ENCODE measurements at places on chromosomes 5 and 9. TPM values are rescaled to one million over a fixed set of nuclear protein-coding genes. Genes with fewer than 3 reads are reported as not detected.

DNA sequence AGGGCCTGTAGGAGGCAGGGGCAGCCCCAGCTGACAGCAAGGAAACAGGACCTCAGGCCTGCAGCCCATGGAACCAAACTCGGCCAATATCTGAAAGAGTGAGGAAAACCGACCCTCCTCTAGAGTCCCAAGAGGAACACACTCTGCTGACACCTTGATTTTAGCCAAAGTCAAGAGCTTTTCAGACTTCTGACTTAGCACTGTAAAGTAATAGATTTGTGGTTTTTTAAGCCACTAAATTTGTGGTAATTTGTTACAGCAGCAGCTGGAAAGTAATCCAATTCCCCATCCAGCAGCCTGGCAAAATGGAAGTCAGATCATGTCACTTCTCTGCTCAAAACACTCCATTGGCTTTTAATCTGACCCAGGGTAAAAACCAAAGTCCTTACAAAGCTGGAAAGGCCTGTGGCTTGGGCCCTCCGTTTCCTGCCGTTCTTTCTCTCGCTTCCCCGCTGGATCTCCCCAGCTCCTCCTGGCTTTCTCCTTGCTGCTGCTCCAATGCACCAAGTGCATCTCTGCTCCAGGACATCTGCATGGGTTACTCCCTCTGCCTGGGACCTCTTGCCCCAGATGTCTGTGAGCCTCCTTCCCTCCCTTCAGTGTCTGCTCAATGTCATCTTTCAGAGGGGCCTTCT is 79.0 kb downstream of the C5orf15 start:
- H3K4me1 ChIP-seq, result no peaks in the 10 kb centered on the region
- H3K27ac ChIP-seq, result no peak overlapping the region
- H3K36me3 ChIP-seq, result no peaks in the 10 kb centered on the region

DNA sequence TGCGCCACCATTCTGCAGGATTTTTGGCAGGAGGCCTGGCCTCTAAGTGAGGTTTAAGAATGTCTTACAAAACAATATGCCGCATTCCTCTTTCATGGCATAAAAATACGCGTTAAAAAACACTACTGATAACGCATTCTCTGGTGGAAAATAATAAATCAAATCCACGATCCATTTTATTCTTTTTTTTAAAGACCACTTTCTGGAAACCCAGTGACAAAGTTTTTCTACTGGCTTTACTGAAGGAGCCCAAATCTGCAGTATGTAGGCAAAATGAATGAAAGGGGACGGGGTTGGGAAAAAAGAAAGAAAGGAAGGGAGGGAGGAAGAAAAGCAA is 2.0 kb downstream of the SV2C start:
- peaks cover 56% of the 10 kb centered on the region for H3K27me3 ChIP-seq
- no peak for DNase-seq
- no peak overlapping the region for H3K27ac ChIP-seq

DNA sequence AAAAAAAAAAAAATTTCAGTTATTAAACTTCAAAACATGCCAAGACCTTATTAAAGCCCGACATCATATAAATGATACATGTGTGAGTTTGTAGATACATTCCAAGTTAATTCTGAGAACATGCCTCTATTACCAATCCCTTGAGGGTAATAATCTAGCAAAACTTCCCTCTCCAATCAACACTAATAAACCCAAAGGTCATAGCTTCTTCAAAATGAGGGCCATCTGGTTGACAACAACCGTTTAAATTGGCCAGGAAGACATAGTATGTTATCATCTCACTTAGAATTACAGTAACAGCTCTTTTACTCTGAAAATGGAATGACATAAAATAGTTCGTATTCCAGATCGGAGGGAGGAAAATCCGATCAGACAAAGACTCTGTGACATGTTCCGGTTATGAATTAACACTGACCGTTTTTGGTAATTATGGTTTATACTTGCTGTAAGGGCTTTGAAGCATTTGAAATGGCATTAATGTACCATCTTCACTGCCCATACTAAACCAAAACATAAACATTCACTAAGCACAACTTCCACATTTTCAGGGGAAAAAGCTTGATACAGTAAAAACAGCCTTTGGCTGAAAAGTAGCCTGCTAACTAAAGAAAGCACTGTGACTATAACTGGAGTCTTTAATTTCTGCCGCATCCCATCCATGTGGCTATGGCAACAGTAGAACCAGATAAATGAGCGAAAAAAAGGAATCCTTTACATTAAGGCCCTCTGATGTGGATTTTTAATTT is 50.3 kb downstream of the ANKH start:
- H3K27ac ChIP-seq, result no peak overlapping the region
- no peaks in the 10 kb centered on the region for H3K27me3 ChIP-seq
- no peak for DNase-seq
- H3K36me3 ChIP-seq, result no peaks in the 10 kb centered on the region

DNA sequence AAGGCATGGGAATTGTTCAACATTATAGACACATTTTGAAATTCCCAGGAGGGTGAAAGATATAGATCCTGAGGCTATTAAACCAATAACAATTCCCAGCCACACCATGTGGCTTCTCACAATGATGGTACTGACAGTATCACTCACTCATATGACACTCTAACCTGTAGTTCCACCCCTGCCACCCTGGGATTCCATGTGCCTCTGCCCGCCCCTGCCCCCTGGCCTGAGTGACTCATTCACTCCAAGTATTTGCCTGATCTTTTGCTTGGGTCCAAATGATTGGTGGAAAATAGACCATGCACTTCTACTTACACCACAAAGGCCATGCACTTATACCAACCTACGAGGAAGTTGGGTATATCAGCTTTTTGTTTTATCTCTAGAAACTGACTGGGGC is 305.2 kb upstream of the DAB2 start:
- no peaks in the 10 kb centered on the region for H3K4me1 ChIP-seq
- H3K27ac ChIP-seq, result no peak overlapping the region
- no peak overlapping the region for H3K4me3 ChIP-seq
- H3K36me3 ChIP-seq, result no peaks in the 10 kb centered on the region

- H3K4me1 ChIP-seq, result peaks cover 36% of the 10 kb centered on the region
- H3K36me3 ChIP-seq, result no peaks in the 10 kb centered on the region
- no peaks in the 10 kb centered on the region for H3K27me3 ChIP-seq
- peak overlapping the region; percentile 78 for H3K4me3 ChIP-seq
- peak; percentile 71 for DNase-seq
Measured at GRCh38 chr9:81687521-81688261, 1.7 kb downstream of the TLE1 start.

DNA sequence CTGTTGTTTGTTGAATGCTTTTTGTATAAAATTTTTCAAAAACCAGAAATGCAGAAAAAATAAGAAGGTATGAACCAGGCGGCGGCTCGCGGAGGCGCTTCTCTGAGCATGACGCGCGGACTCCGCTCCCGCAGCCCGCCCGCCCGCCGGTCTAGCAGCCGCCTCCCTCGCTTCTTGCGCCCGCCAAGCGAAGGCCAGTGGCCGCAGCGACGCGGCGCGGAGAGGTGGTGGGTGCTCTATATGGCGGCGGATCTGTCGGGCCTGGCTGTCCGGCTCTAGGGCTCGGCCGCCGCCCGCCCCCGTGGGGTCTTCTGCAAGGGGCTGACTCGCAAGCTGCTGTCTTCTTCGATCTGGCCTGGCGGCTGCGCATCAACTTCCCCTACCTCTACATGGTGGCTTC is 93.8 kb downstream of the ANKRD18A start:
- H3K27me3 ChIP-seq, result no peaks in the 10 kb centered on the region
- no peak overlapping the region for H3K27ac ChIP-seq
- no peaks in the 10 kb centered on the region for H3K4me1 ChIP-seq
- no peak for DNase-seq
- H3K36me3 ChIP-seq, result no peaks in the 10 kb centered on the region

DNA sequence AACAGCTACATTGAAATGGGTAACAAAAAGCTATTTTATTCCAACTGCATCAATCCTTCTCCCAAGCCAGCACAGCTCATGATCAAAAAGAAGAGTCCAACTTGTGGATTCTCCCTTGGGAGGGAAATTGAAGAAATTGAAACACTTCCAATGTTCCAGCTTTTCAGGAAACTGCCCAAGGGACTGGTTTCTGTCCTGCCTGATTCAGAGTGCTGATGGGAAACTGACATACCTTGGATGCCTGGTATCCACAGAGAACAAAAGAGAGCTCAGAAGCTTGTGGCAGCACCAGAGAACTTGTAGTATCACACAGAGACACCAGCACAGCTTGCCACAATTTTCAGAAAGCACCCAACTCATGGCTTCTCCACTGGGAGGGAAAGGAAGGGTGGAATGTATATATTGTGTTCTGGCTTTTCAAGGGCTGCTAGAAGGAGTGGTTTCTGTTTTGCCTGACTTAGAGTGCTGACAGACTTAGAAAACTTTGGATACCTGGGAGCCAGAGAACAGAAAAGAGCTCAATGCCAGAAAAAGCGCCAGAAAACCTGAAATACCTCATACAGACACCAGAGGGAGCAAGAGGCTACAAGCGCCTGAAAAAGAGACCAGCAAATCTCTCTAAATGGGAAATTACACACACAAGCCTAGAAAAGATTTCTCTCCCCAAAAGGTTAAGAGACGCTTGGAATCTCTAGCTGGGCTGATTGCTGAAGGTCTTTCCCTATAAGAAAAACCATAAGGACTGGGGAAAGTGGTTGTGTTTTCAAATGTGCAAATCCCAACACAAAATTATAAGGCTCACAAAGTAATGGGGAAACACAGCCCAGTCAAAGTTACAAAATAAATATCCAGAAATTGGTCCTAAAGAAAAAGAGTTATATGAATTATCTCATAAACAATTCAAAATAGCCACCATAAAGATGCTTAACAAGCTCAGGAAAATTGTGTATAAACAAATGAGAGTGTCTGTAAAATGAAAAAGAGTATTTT is 178.8 kb downstream of the SPOCK1 start:
- H3K27ac ChIP-seq, result no peak overlapping the region
- no peaks in the 10 kb centered on the region for H3K27me3 ChIP-seq
- H3K4me1 ChIP-seq, result peaks cover 11% of the 10 kb centered on the region

GRCh38 chr5:88886746-88887341 is 3.9 kb upstream of the MEF2C start:
- no peak for DNase-seq
- H3K4me3 ChIP-seq, result no peak overlapping the region
- no peaks in the 10 kb centered on the region for H3K27me3 ChIP-seq
- no peak overlapping the region for H3K27ac ChIP-seq

GRCh38 chr5:19855031-19855430 is 133.0 kb downstream of the CDH18 start:
- no peak for DNase-seq
- H3K4me3 ChIP-seq, result no peak overlapping the region
- no peak overlapping the region for H3K27ac ChIP-seq
- H3K36me3 ChIP-seq, result no peaks in the 10 kb centered on the region
- no peaks in the 10 kb centered on the region for H3K27me3 ChIP-seq

- peak; percentile 37 for DNase-seq
- H3K36me3 ChIP-seq, result no peaks in the 10 kb centered on the region
- peaks cover 36% of the 10 kb centered on the region for H3K4me1 ChIP-seq
- H3K4me3 ChIP-seq, result no peak overlapping the region
- H3K27me3 ChIP-seq, result no peaks in the 10 kb centered on the region
- no peak overlapping the region for H3K27ac ChIP-seq
Measured at GRCh38 chr5:178234750-178235587, 2.4 kb upstream of the PHYKPL start.

DNA sequence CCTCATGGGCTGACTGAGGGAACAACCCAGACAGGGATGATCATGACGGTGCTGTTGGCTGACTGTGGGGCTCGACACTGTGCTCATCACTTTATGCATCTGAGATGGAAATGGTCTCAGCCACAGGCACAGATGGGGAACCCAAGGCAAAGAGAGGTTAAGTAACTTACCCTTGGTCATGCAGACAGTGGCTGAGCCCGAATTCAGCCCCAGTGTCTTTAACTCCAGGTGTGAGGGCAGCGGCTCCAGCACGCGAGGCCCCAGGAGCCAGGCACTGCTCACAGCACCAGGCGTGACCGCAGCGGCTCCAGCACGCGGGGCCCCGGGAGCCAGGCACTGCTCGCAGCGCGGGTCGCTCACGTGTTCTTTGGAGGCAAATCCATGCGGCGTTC is 45.3 kb upstream of the FCN1 start:
- no peaks in the 10 kb centered on the region for H3K36me3 ChIP-seq
- H3K4me1 ChIP-seq, result no peaks in the 10 kb centered on the region
- DNase-seq, result no peak
- no peak overlapping the region for H3K4me3 ChIP-seq
- no peak overlapping the region for H3K27ac ChIP-seq

DNA sequence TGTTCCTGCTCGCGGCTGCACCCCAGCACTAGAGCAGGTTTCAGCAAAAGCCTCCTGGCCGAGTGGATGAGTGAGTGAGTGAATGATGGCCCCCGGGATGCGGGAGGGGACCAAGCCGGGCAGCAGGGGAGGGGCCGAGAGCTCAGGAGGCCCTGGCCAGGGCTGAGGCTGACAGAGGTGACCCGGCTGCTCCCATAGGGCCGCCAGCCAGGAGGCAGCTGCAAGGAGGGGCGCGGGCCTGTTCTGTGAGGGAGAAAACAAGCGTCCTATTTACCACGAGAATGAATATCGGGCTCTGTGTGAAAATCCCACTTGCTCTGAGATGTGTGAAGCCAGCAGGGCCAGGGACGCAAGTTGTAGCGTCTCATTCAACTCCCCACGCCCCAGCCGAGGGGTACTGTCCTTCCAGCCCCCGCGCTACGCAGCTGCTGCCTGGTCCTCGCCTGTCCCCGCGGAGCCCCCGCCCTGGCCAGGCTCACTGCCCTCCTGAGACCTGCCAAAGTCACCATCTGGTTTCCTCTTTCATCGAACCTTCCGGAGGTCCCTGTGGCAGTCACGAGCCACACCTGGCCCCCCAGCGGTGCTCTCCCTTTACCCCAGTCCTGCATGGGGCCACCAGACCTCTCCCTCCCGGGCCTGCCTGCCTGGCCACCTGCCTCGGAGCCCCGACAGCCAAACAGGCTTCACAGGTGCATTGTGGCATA is 38.8 kb downstream of the RASGEF1C start:
- H3K4me3 ChIP-seq, result no peak overlapping the region
- no peak overlapping the region for H3K27ac ChIP-seq
- H3K27me3 ChIP-seq, result no peaks in the 10 kb centered on the region
- DNase-seq, result no peak
- H3K36me3 ChIP-seq, result no peaks in the 10 kb centered on the region

DNA sequence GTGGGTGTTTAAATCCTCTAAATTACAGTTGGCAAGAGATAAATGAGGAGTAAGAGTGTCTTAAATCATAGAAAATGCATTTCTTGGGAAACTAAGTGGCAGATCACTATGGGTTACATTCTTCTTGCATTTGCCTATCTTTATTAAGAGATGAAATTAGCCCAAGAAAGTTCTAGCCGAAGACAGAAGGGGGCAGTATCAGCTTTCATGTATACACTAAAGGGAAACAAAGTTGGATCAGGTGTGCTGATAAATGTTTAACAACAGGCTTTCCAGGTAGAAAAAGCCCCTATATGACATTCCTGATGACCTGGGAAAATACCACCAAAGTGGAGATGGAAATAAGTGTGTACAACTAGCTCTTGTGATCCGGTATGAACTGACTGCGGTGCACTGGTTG is 81.9 kb upstream of the TLR4 start:
- H3K4me3 ChIP-seq, result no peak overlapping the region
- no peaks in the 10 kb centered on the region for H3K36me3 ChIP-seq
- no peak for DNase-seq
- H3K27ac ChIP-seq, result no peak overlapping the region
- H3K27me3 ChIP-seq, result no peaks in the 10 kb centered on the region
- no peaks in the 10 kb centered on the region for H3K4me1 ChIP-seq

Gene PCDHA10
- 4.2 TPM for total RNA-seq

Gene IFNA2
- total RNA-seq, result not detected

Gene HAVCR2
- total RNA-seq, result 0.92 TPM

Gene PCDHGA9
- 2.1 TPM for total RNA-seq

Data from pancreas (tissue), 10 donors.